HuH-7.5 (cell line): ENCODE measurements at places on chromosomes 7 and 10.

GRCh38 chr10:100357059-100357858 lies 10.2 kb downstream of the SCD start:
- no peak for DNase-seq

DNA sequence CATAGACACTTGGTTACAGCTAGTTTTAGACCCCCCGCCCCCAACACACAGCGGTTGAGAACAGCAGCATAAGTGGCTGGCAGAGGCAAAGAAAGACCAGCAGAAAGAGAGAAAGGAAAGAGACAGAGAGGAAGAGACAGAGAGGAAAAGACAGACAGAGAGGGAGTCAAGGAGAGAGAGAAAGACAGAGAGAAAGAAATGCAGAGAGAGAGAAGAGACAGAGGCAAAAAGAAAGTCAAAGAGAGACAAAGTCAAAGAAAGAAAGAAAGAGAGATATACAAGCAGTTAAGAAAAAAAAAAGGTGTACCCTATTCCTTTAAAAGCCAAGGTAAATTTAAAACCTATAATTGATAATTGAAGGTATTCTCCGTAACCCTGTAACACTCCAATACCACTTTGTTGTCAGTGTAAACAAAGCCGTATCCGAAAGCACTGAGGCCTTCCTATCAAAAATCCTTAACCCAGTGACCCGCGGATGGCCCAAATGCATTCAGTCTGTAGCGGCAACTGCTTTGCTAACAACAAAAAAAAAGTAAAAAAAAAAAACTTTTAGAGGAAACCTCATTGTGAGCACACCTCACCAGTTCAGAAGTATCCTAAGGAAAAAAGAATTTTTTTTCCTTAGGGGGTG lies 11.9 kb upstream of the SLC12A9 start:
- no peak for DNase-seq

GRCh38 chr7:27434756-27435400 lies 192.3 kb downstream of the EVX1 start:
- DNase-seq, result no peak

GRCh38 chr10:64535131-64535867 lies 1014.1 kb downstream of the REEP3 start:
- no peak for DNase-seq

DNA sequence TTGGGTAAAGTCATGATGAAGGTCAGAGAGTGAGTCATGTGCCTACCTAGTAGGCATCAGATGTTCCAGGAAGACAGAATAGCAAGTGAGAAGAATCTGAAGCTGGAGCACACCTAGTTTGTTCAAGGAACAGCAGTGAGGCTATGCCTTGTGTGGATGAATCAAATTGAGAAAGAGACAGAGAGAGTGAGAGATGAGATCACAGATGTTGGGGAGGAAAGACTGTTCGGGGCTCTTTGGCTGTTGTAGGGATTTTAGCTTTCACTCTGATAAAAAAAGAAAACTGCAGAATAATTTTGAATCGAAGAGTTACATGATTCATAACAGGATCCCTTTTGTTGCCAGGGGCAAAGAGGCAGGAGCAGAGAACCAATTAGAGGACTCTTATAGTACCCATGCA lies 6.3 kb downstream of the LIPF start:
- DNase-seq, result no peak

GRCh38 chr10:132320654-132321469 lies 11.1 kb upstream of the LRRC27 start:
- DNase-seq, result no peak

GRCh38 chr7:137080516-137081203 lies 212.2 kb downstream of the CHRM2 start:
- no peak for DNase-seq

DNA sequence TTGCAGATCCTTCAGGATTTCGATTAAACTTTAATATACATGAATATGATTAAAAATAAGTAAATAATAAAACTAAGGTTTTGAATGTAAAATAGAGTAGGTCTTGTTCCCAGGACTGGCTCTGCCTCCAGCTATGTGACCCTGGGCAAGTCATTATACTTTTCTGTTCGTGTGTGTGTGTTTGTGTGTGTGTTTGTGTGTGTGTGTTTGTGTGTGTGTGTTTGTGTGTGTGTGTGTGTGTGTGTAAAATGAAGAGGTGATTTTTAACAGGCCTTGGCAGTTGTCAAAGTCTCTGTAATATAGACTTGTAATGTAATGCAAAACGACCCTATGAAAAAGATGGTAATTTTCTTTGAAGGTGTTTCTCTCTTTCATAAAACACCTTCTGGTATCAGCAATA lies 79.2 kb downstream of the HGF start:
- no peak for DNase-seq

DNA sequence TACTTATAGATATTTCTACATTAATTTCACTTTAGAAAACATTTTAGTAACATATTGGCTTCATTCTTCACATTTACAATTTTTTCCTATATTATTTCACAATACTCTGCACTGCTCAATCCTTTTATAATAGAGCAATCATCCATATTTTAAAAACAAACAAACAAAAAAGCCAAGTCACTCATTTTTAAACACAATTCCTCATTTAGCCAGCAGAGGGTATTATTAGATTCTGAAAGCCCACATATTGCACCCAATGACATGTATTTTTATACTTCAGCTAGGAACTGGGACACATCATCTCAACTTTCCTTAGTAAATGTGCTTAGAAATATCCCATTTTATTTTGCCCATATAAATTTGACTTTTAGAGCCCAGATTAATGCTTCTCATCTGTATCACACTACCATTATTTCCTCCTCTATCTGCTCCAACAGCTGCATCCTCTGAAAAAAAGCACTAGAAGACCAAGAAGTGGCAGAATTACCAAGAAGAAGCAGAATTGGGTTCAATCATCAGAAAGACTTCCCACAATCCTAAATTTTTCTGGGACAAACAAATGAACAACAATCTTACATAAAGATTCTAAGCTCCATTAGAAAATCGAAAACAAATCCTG lies 29.5 kb downstream of the CTNNA3 start:
- DNase-seq, result no peak

GRCh38 chr7:30329716-30330115 lies 45.3 kb downstream of the ZNRF2 start:
- DNase-seq, result no peak

- no peak for DNase-seq
Observed at GRCh38 chr10:85900487-85900886, 466.1 kb downstream of the GRID1 start.

DNA sequence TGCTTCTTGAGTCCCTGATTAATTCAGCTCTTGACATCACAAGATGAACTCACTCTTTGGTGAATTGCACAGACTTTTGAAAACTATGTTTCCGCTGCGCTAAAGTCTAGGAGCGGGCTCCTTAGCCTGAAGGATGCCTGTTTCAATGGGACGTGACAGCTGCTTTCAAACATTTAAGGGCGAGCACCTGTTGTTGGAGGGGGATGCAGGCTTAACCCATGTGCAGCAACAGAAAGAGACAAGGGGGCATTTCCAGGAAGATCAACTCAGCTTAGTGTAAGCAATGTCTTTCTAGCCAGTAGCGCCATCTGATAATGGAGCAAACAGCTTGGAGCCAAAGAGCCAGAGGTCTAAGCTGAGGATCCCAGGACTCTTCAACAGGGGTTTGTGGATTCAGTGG lies 8.4 kb upstream of the PFKFB3 start:
- no peak for DNase-seq

- no peak for DNase-seq
Observed at GRCh38 chr7:27678617-27679260, 16.1 kb upstream of the HIBADH start.

DNA sequence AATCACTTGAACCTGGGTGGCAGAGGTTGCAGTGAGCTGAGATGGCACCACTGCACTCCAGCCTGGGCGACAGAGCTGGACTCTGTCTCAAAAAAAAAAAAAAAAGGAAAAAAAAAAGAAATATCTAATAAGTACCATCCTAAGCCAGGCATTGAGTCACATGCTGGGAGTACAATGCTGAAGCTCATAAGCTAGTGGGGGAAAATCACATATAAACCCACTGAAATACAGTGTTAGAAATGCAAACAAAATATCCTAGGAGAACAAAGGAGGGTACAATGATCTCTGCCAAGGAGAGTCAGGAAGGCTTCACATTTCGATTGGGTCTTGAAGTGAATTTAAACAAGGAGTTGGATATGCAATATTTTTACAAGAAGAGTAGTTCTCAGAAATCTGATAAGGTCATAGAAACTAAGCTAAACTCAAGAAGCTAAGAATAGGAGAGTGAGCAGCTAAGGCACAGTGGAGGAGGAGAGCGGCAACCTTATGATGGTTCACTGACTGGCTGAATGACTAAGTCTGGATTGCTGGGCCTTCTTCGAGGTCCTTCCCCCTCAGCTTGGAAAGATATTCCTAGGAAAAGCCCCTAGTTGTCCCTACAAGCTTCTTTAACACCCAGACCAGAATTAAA lies 115.5 kb downstream of the PHTF2 start:
- no peak for DNase-seq

DNA sequence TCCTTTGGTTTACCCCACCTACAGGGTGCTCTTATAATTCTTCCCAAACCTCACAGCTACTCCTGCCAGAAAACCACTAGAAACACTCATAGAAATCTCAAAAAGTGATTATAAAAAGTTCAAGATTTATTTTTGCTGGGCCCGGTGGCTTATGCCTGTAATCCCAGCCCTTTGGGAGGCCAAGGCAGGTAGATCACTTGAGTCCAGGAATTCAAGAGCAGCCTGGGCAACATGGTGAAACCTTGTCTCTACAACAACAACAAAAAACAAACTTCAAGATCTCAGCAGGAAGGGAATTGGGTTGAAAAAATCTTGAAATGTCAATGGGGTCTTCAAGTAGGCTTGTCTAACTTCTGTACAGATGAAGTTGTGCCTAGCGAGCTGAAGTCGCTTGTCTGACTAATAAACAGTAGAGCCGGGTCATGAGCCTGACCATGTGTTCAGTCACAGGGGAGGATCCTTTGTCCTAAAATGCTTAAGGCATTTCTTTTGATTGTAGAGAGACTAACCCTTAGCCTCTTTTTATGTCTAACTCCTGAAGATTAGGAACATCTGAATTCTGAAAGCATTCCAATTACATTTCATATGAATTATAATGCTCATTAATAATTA lies 124.6 kb downstream of the NOC3L start:
- DNase-seq, result no peak

- DNase-seq, result no peak
Observed at GRCh38 chr10:8853048-8853447, 798.6 kb downstream of the GATA3 start.

- no peak for DNase-seq
Observed at GRCh38 chr7:152369518-152369917, 66.3 kb downstream of the KMT2C start.

- no peak for DNase-seq
Observed at GRCh38 chr10:30080161-30080560, 20.8 kb upstream of the JCAD start.

DNA sequence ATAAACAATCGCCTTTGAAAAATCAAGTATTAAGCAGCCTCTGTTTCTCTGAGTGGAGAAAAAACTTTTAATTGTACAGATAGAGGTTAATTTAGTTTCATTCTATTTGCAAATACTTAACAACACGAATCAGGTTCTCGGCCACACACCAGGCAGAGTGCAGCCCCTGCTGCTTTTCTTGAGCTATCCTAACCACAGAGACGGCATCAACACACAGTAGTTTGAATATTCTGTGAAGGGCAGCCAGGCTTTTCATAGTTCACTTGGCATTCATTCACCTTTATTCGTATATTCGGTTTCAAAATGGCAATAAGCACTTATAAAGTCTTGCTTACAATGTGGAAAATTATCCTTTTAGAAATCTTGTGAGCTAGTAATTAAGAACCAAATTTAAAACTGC lies 5.7 kb downstream of the ADARB2 start:
- no peak for DNase-seq

DNA sequence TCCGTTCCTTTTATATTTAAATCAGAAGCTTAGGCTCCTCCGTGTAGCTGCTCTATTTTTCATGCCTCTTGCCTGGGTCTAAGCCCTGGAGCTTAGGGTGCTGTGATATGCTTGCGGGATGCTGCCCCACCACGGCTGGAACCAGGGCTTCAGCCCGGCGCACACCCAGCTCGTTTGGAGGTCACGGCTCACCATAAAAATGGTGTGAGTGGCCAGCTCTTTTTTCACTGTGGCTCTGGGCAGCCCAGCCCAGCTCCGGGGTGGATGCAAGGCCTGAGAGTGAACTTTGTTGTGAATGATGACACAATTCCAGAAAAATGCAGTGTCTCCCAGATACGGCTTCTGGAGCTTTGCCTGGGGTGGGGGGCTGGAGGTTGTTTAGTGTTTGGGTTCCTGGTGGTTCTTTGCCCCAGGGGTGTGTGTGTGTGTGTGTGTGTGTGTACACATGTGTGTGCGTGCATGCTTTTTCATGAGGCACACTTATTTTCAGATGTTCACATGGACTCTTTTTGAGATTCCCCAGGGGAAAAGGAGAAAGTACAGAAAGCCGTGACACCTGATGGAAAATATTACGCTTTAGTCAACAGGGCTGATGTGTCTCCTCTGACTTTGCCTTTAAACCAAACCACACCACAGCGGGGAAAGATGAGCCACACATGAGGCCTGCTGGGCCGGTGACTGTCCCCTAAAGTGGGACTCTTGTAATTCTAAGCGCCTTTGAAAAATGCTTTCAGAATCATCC lies 46.2 kb downstream of the GRK5 start:
- peak; percentile 68 for DNase-seq

- no peak for DNase-seq
Observed at GRCh38 chr10:34364253-34365037, 450.7 kb downstream of the PARD3 start.

- peak; percentile 26 for DNase-seq
Observed at GRCh38 chr7:107660381-107661080, at the start of gene SLC26A4. TSS of gene SLC26A4 (plus strand) at chr7:107660828. CDS start at chr7:107661642, 814 bp downstream.

GRCh38 chr10:104028823-104029520 lies 56.7 kb downstream of the COL17A1 start:
- no peak for DNase-seq

GRCh38 chr7:1940863-1941262 lies 270.8 kb downstream of the ELFN1 start:
- DNase-seq, result no peak

- DNase-seq, result no peak
Observed at GRCh38 chr7:91633013-91633441, 247.5 kb downstream of the MTERF1 start.

GRCh38 chr10:81548160-81548559 lies 326.8 kb upstream of the NRG3 start:
- no peak for DNase-seq

DNA sequence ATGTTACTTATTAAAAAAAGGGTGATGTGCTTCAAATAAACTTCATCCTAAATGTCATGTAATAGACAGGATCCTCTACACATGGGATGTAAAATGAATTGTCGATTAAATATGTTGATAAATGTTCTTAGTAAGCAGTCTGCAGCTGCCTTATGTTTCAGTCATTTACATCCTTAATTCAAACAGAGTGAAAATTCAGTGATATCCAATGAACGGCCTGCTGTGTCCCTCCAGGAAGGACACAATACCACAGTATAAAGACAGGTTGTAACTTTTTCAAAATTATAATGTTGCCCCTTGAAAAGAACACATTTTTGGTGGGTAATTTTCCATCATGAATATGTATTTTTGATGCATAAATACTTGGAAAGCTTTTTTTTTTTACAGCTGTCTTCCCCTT lies 266.5 kb upstream of the SEMA3A start:
- DNase-seq, result no peak

- no peak for DNase-seq
Observed at GRCh38 chr7:42928754-42929153, 3.2 kb downstream of the PSMA2 start.

GRCh38 chr10:12501324-12501723 lies 152.0 kb downstream of the CAMK1D start:
- DNase-seq, result no peak

- no peak for DNase-seq
Observed at GRCh38 chr7:149431486-149432120, 29.3 kb downstream of the ZNF777 start.
